ENCODE measurements at places on chromosomes 1 and 21.

GRCh38 chr1:211697356-211697755, 21.9 kb upstream of the NEK2 start:
- DNase-seq: no peak

- DNase-seq: no peak
Measured at GRCh38 chr1:192516776-192517297, 58.7 kb upstream of the RGS1 start.

DNA sequence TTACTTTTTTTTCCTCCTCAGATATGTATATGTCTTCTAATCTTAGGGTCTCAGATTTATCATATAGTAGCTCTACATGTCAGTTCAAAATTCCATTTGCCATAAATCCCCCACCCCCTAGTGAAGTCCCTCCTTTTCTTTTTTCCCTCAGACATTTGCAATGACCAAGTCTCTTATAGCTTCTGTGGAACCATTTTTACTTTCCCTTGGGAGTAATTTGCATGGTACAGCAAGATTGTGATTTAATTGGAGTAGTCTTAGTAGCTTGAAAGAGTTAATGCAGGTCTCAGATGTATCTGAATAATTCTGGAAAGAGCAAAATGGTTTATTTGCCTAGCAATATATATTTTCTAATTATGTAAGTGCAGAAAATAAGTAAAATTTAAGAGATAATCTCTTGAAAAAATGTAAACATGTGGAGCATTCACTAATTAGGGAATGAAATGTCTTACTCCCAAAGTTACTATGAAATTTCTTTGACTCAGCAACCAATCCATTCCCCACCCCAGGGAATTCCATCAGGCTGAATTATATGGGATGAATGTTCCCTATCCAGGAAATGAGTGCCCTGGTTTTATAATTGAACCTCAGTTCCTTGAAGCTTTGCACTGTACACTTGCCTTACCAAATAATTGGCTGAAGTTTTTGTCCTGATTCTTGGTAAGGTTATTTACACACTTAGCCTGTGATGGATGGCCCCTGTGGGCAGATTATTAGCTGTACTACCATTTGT, 267.0 kb downstream of the DNM3 start:
- DNase-seq: no peak

- DNase-seq: no peak
Measured at GRCh38 chr1:61000327-61000726, 82.0 kb upstream of the NFIA start.
